ENCODE measurements at places on chromosomes 12 and 14.

- DNase-seq, result no peak
Observed at GRCh38 chr12:49058366-49059044, 2.1 kb downstream of the KMT2D start.

- no peak for DNase-seq
Observed at GRCh38 chr14:89013098-89013504, 188.7 kb downstream of the TTC8 start.

DNA sequence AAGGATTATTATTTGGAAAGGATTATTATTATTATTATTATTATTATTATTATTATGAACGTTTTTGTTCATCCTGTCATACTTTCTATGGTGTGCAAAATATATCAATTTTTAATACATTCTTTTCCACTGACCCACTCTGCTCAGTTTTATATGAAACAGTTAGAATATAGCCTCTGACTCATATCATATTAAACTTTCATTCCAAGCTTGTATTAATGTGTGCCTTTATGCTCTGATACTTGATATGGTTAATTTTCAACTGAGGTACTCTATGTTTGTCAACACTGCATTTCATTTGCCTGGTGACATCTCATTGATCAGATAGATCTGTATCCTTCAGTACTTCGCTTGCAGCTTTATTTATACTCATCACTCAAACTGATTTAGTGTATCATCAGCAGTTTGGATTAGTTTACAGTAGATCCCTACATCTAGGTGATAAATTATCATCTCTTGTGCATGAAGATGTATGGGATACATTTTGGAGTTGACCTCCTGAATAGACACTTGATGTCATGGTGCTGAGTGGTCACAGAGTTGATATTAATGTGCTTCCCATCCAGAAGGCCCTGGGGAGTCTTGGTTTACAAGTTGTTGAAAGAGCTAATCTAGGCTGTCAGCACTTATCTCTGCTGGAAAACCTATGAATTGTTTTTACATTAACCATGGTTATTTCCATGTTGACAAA lies 271.8 kb downstream of the TRHDE start:
- no peak for DNase-seq

- no peak for DNase-seq
Observed at GRCh38 chr12:80681-81190, 14.2 kb downstream of the IQSEC3 start.

- DNase-seq, result no peak
Observed at GRCh38 chr12:11729008-11729407, 79.5 kb downstream of the ETV6 start.

DNA sequence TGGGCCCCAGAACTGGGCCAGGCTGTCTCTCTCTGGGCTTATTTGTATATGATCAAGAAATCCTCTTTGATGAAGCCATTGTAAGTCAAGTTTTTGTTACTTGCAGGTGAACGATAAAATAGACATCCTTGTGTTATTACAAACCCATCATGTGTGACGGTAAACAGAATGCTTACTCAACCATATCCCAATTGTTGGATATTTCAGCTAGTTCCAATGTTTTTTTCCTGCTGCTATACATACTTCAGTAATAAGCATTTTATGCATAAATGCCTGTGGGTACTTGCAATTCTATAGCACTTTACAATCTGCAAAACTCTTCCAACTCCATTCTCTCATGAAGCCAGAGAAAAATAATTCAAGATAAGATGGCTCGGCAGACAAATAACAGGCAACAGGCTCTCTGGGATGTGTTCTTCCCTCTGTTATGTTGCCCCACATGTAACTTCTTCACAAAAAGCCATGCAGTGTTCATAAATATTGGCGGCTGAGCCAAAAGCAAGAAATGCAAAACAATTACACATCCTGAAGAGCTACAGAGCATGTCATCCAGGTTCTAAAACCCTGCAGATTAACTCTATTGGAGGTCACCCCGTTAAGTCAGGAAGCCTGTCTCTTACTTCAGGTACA lies 69.5 kb downstream of the CLMN start:
- DNase-seq, result no peak

- DNase-seq, result peak; percentile 69
Observed at GRCh38 chr12:82527165-82527780, 159.4 kb upstream of the TMTC2 start.

- no peak for DNase-seq
Observed at GRCh38 chr12:91577586-91578539, 395.2 kb upstream of the DCN start.

GRCh38 chr14:106848330-106849121 lies 1322.1 kb downstream of the TMEM121 start:
- no peak for DNase-seq

GRCh38 chr14:95585953-95586620 lies 51.2 kb downstream of the GLRX5 start:
- DNase-seq, result no peak

DNA sequence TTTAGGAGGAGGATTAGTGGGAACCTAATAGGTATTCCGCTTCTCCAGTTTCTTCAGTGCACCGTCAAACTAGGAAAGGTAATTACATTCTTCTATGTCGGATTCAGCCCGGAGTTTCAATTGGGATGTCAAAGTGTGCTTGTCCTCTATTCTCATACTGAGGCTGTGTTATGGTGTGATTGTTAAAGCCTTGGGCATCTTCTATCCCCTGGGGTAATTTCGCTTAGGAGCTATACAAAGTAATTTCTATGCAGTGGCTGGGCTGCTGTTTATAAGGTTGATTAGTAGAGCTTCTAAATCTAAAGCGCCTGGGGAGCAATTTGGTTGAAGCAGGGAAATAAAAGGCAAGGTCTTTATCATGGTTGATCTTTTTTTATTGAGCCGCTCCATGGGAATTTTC lies 399.6 kb downstream of the ZFP36L1 start:
- DNase-seq, result no peak

DNA sequence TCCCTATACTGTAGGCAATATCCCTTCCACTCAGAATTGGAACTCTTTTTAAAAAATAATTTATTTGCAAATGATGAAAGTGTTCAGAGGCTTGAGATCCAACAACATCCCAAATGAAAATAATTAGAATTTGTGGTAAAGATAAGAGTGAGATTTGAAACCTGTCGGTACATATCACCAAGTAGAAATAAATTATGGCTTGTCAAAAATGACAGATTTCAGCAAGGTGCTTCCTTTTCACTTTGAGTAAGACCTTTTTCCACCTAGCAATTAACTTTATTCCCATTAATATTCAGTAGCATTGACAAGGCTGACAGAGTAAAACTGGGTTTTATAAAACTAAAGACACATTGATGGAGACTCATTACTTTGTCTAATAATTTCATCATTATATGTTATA lies 107.7 kb upstream of the PRKD1 start:
- DNase-seq, result no peak

- no peak for DNase-seq
Observed at GRCh38 chr14:39050389-39050788, 52.6 kb downstream of the SEC23A start.

- DNase-seq, result no peak
Observed at GRCh38 chr12:24078318-24078765, 128.9 kb upstream of the SOX5 start.

- peak; percentile 92 for DNase-seq
Observed at GRCh38 chr12:108691175-108691997, 39.9 kb downstream of the CORO1C start.

DNA sequence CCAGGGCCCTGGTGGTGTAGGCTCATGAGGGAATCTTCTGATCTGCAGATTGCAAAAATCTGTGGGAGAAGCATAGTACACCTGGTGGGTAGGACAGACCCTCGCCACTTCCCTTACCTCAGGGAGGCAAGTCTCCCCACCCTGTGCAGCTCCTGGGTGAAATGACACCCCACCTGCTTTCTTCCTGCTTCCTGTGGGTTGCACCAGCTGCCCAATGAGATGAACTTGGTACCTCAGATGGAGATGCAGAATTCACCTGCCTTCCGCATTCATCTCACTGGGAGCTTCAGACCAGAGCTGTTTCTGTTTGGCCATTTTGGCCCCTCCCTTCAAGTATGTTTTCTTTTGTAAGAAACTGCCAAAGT lies 4.7 kb downstream of the CLEC2D start:
- DNase-seq, result no peak

All from hindlimb muscle (tissue), 1 donor.